KG1 (cell line): ENCODE measurements at places on chromosomes 2 and 18.
A peak's percentile ranks its signal among the peaks of the same experiment; 100 is the strongest.

DNA sequence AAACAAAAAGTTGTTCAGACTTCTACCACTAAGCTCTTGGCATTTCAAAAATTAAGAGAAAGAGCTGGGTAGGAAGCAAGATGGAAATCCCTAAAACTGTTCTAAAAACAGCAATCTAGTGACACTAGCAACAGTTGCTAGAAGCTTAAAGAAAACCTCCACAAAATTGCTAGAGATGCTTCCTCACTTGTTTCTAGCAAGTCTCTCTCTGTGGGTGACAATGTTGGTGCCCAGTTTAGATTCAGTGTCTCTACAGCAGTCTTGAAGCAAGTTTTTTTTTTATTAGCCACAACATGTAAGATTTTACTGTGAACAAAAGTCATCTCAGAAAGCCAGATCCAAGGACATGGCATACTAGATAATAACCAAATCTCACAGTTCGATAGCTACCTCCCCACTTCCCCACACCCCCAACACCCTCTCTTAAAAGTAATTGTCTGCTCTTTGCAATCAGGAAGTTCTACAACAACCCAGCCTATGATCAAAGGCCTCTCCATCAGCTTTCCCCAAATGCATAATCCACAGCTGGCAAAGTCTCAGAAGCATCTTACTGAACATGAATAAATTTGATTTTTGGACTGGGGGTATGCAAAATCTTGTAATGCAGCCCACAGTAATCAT is 70.0 kb downstream of the ANKRD44 start:
- DNase-seq, result no peak

DNA sequence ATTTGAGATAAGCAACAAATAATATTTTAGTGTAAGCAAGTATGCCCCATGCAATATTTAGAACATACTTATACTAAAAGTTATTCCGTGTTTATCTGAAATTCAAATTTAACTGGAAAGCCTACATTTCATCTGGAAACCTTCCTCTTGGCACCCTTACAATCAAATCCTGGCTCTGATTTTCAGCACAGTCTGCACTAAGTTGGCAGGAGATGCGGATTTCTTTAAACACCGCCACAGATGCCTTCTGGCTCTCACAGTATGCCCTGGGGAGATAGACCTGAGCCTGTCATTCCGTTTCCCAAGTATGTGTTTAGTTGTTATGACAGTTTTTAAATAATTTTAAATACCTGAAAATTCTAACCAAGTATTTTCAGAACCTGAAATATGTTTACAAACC is 7.3 kb upstream of the MLPH start:
- DNase-seq, result no peak

DNA sequence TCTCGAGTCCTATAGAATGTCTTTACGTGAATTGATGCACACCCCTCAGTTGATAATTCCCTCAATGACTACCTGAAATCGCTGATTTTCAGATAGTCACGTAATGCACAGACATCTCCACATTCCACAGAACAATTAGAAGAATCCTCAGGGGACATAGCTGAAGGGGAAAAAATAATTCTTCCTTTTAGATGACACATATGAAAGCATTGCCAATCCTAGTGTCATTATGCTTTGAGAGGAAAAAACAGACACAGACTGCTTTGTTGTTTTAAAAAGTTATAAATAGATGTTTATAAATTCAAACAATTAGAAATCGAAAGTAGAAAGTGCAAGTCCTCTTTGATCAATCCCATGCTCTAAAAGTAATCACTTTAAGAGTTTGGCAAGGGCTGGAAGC is 100.6 kb upstream of the FN1 start:
- DNase-seq, result no peak

GRCh38 chr2:196592331-196592910 is 47.1 kb upstream of the CCDC150 start:
- DNase-seq, result peak; percentile 9

- DNase-seq, result peak; percentile 34
Measured at GRCh38 chr2:44169155-44169898, 652 bp downstream of the PPM1B start.

DNA sequence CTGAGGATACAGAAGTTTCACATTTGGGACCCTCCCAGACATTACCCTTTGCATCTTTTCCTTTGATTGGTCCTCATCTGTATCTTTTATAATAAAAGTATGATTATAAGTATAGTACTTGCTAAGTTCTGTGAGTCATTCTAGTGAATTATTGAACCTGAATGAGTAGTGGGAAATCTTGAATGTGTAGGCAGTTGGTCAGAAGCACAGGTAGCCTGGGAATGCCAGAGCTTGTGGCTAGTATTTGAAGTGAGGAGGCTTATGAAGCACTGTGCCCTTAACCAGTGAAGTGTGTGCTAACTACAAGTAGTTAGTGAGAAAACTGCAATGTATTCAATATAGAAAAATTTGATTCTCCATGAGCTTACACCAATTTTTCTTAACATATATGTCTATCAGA is 257.6 kb downstream of the GRB14 start:
- no peak for DNase-seq

GRCh38 chr2:11684894-11685460 is 15.0 kb upstream of the NTSR2 start:
- no peak for DNase-seq

DNA sequence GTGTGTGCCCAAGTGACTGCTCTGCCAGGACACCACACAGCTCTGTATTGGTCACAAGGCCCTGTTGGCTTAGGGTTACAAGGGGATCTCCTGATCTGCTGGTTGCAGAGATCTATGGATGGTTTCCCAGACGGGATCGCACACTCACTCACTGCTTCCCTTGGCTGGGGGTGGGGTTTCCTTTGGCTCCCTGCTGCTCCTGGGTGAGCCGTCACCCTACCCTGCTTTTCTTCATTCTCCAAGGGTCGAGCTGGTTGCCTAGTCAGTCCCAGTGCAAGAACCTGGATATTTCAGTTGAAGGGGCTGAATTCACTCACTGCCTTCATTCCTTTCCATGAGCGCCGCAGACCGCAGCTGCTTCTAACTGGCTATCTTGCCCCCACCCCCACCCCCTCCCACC is 56.3 kb downstream of the GTF3C3 start:
- no peak for DNase-seq

DNA sequence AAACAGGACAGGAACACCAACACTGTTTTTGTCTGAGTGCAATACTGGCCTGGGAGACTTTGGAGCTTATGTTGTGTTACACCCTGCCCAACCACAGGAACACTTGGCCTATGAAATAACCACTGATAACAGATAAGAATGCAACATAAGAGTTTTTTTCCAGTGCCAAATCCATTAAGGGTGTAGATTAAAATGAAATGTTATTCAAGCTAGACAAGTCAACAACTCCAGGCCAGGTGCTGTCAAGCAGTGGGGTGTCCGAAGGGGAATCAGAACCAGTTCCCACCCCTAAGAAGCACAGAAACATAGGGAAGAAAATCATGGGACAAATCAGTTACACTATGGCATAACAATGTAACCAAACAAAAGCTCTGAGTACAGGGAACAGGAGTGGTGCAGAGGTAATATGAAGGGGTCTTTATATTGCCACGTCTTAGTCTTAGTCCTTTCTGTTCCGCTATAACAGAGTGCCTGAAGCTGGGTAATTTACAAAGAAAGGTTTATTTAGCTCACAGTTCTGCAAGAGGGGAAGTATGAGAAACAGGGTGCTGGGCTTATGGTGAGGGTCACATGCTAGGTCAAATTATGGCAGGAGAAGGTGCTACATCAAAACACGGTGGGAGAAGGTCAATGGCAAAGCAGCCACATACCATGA is 3.8 kb downstream of the AFG3L2 start:
- DNase-seq, result no peak

- DNase-seq, result no peak
Measured at GRCh38 chr18:7102131-7102530, 15.5 kb downstream of the LAMA1 start.

- no peak for DNase-seq
Measured at GRCh38 chr2:180677200-180677599, 303.2 kb upstream of the UBE2E3 start.

DNA sequence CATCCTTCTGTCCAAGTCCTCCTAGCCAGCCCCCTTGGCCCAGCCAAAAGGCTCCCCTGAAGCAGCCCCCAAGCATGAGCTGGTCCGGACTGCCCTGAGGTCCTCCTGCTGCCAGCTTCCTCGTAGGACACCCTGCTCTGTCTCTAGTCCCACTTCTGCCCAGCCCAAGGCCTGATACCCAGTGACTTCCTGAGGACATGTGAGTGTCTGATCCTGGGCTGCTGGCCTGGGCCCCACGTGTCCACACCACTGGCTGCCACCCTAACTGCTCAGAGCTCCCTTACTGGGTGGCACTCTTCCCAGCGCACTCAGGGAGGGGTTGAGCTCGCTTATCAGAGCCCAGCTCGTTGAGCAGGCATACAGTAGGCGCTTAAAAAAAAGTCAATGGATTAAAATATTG is 34.4 kb upstream of the PDIA6 start:
- DNase-seq, result no peak

DNA sequence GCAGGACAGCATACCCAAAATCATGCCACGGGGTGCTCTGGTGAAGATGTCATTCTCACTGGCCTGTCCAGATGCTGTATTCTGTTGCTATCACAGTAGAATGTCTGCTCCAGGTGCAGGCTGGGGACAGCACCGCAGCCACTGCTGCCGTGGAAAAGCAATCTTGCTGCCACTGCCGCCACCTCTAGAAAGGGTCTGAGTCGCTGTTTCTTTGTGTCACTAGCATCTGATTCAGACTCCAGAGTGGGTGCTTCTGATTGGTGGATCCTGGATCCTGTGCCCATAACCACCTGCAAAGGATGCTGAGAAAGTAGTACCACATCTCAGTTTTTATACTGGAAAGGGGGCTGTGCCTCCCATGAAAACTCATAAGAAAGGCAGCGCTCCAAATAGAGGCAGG is 45.3 kb upstream of the CTLA4 start:
- DNase-seq, result no peak

GRCh38 chr18:55517055-55517454 is 70.9 kb downstream of the TCF4 start:
- DNase-seq, result no peak

DNA sequence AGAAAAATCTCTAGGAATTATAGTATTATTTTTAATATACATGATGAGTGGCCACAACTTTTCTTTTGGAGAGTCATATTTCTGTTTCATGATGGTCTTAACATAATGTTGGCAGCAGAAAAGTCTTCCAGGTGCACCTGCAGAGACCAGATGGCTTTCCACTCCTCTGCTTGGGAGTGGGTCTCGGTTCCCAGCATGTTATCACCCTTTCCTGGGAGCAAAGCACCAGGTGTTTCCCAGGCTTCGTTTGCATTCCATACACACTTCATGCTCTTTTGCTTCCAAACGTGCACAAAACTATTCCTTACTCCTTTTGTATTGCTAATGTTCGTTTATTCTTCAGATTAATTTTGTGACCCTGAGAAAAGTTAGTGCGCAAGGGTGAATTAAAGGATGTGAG is 305.2 kb downstream of the CDH2 start:
- DNase-seq, result no peak

GRCh38 chr2:38610851-38611801 is 8.4 kb upstream of the HNRNPLL start:
- no peak for DNase-seq

DNA sequence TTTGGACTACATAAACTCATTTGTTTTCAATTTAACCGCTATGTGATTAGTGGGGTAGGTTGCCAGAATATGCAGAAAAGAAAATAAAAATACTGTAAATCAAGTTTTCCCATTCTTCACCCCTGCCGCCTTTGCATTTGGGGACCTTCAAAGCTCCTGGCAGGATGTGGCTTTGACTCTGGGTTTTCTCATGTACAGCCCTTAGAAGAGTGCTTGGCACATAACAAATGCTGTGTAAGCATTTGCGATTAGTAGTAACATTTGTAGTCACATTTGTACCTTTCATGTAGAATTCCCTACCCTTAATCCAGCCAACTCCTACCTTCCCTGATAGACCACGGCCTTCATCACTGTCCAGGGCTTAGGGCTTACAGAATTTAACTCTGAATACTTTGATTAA is 262.6 kb downstream of the MREG start:
- no peak for DNase-seq

- DNase-seq, result no peak
Measured at GRCh38 chr2:24403168-24403831, 43.0 kb upstream of the ITSN2 start.

- DNase-seq, result no peak
Measured at GRCh38 chr2:158567208-158567607, 110.5 kb downstream of the PKP4 start.

DNA sequence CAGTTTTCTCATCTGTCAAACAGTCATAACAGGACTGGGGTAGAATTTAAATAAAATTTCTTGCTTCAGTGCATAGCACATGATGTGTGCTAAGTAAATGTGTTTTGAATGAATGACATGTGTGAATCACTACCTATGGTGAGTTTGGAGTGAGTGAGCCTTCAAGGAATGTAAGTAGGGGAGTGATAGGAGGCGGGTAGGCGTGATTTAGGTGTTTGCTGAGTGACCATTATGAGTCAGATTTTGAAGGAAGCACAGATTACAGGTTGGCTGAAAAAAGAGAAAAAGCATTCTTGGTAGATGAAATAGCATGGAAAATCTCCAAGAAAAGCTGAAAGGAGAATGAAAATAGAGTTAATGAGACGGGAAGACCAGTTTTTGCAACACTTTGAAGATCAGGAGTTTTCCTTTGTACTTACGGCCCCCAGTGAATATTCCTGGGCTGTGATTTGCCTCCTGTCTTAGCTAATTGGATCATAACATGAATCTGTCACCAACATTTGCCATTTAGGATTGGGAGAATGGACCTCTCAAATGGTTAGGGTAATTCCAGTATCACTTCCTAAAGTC is 136.9 kb upstream of the GATA6 start:
- DNase-seq, result no peak

- no peak for DNase-seq
Measured at GRCh38 chr2:190947141-190947540, 66.5 kb downstream of the GLS start.

GRCh38 chr18:22210311-22210754 is 40.9 kb downstream of the GATA6 start:
- DNase-seq, result no peak

DNA sequence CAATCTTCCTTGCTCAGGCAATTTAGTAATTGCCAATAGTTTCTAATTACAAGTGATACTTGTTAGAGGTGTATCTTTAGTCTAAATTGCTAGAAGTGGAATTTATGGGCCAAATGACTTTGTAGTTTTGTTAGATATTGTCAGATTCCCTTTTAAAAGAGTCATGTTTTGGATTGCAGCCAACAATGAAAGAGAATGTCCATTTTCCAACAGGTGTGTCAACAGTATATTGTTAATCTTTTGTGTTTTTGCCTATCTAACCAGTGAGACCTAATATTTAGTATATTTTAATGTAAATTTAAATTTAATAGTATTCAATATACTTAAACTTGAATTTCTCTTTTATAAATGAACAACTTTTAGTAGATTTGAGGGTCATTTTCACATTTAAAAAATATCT is 259.4 kb upstream of the ETAA1 start:
- DNase-seq, result no peak

GRCh38 chr2:65786007-65786717 is 353.8 kb upstream of the SPRED2 start:
- DNase-seq, result no peak

DNA sequence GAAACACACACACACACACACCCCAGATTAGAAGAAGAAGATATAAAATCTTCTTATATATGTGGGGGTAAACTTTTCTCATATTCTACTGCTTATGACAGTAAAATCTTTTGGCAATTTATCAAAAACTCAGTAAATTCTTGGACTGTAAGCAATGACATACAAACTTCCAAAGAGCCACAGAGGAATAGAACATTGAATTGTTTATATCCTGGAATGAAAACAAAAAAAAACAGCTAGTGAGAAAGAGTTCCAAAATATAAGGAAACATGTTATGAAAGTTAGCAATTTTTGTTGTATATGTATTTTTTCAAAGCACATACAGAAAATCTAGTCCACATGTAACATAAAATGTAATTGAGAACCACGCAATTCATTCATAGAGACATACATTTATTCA is 764.9 kb downstream of the DSC3 start:
- no peak for DNase-seq

GRCh38 chr2:207385903-207386302 is 143.9 kb upstream of the CREB1 start:
- DNase-seq, result no peak
